ENCODE measurements at places on chromosomes 3 and 15.

DNA sequence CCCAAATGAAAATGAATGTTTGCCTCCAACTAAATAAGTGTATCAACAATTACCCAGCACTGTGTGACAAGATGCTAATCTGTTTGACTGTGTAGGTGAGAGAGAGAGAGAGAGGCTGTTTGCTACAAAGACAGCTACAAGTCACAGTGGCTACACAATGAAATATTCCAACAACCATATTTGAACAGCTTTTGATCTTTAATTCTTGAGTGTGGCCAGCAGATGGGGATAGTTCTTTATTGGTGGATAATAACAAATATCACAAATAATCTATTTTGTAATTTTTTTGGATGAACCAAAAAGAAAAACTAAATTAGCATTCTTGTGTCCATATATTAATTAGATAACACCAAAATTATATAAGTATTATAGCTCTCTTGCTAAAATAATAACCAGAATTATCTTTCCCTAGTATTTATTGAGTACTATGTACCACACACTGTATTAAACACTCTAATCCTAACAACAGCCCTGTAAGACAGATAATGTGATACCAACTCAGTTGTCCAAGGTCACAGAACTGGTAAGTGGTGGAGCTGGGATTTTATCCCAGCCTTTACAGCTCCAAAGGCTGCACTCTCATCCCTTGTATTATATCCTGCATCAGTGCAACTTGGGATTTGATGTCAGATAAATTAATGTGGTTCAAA is 61.9 kb upstream of the C3orf80 start:
- DNase-seq, result no peak

- no peak for DNase-seq
These were observed 31.5 kb upstream of the IMPG2 start for GRCh38 chr3:101351829-101352228.

GRCh38 chr3:58482917-58483636 is 8.8 kb upstream of the KCTD6 start:
- DNase-seq, result no peak

GRCh38 chr15:77013776-77014131 is 18.8 kb downstream of the PSTPIP1 start:
- DNase-seq, result peak; percentile 90

- no peak for DNase-seq
These were observed 4.7 kb downstream of the MRPS11 start for GRCh38 chr15:88472225-88472624.

GRCh38 chr15:31278544-31279220 is 48.0 kb upstream of the KLF13 start:
- no peak for DNase-seq

- DNase-seq, result no peak
These were observed 95.1 kb upstream of the MEX3B start for GRCh38 chr15:82140886-82141285.

- DNase-seq, result no peak
These were observed 14.9 kb downstream of the CCDC32 start for GRCh38 chr15:40549894-40550293.

DNA sequence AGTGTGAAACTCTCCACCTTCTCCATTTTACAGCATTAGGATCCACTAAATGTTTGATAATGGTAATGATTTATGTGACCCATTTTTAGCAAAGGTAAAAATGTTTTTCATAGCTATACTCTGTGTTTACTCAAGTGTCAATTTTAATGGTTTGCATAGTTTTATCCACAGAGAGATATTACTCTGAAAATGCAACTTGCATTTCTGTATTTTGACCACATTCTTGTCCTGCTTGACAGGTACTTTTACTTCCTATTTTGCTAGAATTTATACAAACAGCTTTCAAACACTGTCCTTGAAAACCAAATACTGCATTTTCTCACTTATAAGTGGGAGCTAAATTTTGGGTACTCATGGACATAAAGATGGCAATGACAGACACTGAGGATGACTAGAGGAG is 62.9 kb downstream of the SERPINI1 start:
- no peak for DNase-seq

- DNase-seq, result no peak
These were observed 67.1 kb upstream of the AKAP13 start for GRCh38 chr15:85313339-85313738.

DNA sequence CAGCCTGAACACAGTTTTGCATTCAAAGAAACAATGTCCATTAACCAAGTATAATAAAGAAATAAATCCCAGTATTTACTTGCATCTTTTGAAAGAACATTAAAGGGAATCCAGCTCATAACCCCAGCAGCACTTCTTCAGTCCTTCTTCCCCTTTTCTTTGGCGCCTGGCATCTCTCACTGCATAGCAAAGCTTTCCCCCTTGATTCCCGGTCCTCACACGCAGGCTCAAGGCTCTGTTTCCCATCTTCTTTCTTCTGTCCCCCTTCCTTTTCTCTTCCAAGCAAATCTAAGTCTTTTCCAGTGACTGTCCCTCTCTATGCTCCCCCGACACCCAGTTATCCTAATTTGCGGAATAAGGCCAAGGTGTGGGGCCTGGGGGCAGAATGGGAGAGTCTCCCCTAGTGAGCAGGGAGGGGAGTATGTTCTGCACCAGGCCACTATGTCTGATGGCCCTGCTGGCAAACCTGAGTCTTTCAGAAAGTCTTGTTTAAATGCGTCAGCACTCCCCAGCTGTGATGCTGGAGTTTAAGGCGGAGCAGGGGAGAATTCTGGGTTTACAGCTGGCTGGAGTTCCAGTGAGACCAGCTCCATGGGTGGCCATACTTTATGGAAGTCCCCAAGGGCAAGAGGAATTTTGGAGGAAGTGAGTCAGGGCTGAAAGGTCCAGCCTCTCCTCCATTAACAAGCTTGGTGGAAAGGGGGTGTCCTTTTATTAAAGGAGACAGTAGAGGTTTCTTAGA is 42.1 kb downstream of the GOLGA6A start:
- no peak for DNase-seq

DNA sequence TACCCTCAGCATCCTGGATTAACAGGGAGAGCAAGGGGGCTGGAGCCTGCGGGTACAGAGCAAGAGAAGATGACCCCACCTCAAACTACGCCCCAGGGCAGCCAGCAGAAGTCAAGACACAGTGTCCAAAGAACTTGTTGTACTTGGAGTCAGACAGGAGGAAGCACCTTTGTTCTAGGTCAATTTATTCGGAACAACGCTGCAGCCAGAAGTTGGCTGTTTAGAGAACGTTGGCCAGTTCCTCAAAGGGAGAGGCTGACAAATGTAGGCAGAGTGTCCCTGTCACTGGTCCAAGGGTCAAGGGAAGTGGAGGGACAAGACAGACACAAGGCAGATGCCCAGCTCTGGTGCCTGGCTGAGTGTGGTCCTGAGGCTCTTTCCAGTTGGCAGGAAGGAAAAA is 32.1 kb upstream of the PIAS1 start:
- no peak for DNase-seq

- no peak for DNase-seq
These were observed 227.3 kb upstream of the C2CD4B start for GRCh38 chr15:62392376-62392775.

DNA sequence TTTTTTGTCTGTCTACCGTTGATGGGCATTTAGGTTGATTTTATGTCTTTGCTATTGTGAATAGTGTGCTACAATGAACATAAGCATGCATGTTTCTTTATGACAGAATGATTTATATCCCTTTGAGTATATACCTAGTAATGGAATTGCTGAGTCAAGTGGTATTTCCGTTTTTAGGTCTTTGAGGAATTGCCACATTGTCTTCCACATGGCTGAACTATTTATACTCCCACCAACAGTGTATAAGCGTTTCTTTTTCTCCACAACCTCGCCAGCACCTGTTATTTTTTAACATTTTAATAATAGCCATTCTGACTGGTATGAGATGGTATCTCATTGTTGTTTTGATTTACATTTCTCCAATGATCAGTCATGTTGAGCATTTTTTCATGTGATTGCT is 89.6 kb upstream of the GALNT15 start:
- no peak for DNase-seq

DNA sequence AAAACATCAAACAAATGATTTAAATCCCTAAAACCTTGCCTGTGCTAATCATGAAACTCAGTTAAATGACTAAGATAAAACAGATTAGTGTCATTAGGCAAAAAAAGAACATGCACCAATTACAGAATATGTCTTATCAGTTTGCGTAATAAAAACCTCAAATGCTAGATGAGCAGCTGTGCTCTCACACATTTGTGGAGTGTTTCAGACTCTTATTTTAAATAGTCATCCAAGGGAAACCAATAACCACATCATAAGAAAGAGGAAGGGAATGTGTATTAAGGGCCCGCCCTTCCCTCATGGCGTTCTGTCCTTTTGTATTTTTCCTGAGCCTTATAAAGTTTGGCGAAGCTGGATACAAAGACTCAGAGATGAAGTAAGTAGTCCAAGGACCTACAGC is 6.6 kb downstream of the SAMMSON start:
- DNase-seq, result no peak

- DNase-seq, result peak; percentile 29
These were observed 23.0 kb upstream of the RETNLB start for GRCh38 chr3:108780235-108780634.

DNA sequence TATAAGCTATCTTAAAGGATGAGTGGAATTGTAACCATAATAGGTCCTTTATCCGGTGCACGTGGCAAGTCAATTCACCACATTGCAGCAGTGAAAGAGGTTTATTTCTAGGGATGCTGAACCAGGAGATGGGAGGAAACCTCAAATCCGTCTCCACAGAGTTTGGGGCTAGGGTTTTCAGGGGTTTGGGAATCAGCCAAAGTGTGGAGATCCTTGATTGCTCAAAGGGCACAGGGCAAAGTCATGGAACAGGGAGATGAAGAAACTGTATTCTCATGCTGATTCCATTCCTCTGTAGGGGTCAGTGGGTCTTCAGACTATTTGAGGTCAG is 7.2 kb upstream of the RAF1 start:
- DNase-seq, result no peak

- DNase-seq, result no peak
These were observed 6.9 kb downstream of the TUSC7 start for GRCh38 chr3:116716490-116716889.

DNA sequence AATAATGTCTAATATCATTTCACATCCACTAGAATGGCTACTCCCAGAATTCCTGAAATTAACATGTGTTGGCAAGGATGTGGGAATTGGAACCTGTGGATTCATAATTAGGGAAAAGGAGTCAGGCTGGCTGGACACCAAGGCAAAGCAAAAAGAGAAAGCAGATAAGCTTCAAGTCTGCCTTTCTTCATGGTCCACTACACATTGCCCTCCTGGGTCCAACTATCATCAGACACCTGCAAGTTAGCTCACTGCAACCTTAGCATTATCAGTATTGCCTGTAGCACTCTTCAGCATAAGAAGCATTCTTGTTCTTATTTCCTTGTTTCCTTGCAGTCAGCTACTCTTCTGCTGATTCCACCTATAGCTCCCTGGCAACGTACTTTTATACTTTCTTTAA is 124.3 kb downstream of the ZNF280D start:
- no peak for DNase-seq

DNA sequence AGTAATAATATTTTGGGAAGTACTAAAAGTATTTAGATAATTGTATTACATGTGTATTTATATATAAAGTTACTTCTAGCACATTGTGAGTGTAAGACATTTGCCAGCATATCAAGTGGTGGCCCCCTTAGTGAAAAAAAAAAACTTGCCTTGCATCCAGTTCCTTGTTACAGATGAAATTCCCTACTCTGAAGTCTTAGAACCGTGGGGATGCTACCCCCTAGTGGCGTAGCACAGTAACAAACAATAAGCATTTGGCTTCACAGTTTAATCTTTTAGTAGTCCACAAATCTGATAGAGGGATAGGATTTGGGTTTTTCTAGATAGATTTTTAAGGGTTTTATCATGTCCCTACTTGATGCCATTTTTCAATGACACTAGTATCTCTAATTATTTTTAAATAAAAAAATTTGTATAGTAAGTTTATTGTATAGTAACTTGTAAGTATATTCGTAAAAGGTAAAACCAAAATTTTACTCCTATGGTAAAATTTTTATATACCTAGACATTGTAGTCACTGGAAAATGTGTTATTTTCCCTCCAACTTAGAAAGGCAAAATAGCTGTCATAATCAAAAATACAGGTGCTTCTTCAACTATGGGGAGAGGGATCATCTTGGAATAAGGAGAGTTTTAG is 14.3 kb downstream of the SMC4 start:
- DNase-seq, result peak; percentile 72

GRCh38 chr3:126654571-126655383 is at the start of gene TXNRD3:
Gene TXNRD3, minus strand, starts transcription at chr3:126655124.
- DNase-seq, result peak; percentile 88

- DNase-seq, result no peak
These were observed 30.2 kb downstream of the IFT80 start for GRCh38 chr3:160368804-160369203.

DNA sequence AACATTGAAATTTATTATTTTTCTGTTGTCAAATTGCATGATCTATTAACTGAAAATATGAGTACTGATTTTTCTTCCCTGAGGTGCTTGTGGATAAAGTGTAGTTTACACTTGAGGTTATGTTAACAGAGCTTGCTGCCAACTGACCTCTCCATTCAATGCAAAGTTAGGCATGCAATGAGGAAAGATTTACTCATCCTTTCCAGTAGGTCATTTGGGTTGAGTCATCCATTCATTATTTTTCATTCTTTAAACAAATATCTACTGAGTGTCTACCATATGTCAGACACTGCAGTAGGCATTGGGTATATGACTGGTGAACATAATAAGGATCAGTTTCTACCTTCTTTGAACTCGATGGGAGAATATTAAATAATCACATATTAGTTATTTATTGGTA is 604.1 kb downstream of the EDEM1 start:
- DNase-seq, result no peak

- no peak for DNase-seq
These were observed 29.7 kb upstream of the NR2F2 start for GRCh38 chr15:96300836-96301235.

GRCh38 chr3:177182352-177182751 is 14.9 kb downstream of the TBL1XR1 start:
- DNase-seq, result no peak

- DNase-seq, result no peak
These were observed 21.2 kb downstream of the ZNF860 start for GRCh38 chr3:32002561-32003368.

DNA sequence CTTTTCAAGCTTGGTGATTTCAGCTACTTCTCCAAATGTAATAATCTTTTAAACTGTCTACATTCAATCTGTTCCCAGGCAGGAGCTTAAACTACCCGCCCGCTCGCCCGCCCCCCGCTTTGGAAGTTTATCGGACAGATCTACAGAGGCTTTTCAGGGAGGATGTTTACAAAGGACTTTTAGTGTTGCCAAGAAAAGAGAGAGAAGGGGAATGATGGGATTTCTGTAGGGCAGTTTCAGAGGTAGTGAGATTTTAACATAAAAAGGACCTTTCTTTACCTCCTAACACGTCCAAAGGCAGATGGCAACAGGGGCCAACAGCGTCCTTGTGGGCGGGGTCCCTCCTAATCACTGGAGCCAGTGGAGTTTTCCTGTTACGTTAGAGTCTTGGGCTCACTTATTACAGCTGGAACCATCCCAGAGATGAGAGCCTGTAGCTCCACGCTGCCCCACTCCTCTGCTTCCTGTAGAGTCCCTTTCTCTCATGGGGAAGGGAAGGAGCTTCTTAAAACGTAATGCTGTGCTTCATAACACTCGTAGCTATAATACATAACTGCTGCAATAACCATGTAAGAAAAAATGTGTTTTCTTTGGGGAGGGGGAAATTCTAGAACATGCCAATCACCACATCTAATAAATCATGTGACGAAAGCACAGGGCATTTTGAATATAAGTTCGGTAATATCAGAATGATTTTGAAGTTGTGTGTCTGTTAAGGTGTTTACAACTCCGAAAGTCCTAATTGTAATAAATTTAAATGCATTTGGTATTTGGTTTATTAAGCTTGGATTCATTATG is 30.9 kb downstream of the HES1 start:
- DNase-seq, result no peak

- DNase-seq, result no peak
These were observed 1.6 kb downstream of the GABPB1 start for GRCh38 chr15:50353251-50353974.
